Activated CD8-positive, alpha-beta memory T cell treated with anti-CD3 and anti-CD28 coated beads for 48 hours (primary cell): ENCODE measurements at places on chromosomes 16 and 17.

DNA sequence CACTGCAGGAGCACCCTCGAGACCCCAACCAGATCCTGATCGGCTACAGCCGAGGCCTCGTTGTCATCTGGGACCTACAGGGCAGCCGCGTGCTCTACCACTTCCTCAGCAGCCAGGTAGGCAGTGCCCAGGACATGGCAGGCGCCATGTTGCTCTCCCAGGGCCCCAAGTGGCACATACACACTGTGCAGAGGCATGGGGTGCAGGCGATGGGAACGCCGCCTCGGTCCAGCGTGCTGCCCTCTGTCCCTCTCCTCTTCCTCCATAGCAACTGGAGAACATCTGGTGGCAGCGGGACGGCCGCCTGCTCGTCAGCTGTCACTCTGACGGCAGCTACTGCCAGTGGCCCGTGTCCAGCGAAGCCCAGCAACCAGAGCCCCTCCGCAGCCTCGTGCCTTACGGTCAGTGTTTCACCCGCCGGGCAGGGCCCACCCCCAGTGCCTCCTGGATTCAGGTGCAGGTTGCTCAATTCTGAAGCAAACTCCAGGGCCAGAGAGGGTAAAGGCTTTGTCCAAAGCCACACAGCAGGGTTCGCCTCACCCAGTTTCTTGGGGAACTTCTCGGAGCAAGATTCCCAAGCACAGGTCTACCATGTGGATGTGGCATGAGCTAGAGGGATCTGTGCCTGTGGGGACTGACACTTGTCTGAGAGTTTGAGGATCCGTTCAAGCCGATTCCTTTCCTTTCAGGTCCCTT is 24.4 kb upstream of the MYO15B start:
- no peak for DNase-seq

- no peak for DNase-seq
Measured at GRCh38 chr16:90050969-90051368, 26.2 kb downstream of the PRDM7 start.

DNA sequence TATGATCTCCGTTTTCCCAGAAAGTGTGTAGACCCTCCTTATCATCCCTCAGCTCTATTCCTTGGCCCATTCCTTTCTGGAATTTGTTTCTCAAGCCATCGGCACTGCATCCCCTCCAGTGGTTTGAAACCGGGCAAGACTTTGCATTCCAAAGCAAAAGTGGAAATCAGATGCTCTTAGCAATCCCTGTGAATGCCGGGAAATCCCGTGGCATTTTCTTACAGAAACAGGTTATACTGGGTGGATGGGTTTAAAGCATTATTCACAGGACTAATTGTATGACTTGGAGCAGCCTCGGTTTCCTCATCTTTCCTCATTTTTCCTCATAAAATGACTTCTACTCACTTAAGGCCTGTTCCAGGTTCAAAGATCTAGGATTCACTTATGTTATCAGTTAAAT is 52.0 kb downstream of the MAP2K6 start:
- no peak for DNase-seq

- DNase-seq: no peak
Measured at GRCh38 chr17:65173284-65173793, 36.2 kb downstream of the RGS9 start.

GRCh38 chr17:11668618-11669017 is 70.3 kb downstream of the DNAH9 start:
- DNase-seq: no peak

DNA sequence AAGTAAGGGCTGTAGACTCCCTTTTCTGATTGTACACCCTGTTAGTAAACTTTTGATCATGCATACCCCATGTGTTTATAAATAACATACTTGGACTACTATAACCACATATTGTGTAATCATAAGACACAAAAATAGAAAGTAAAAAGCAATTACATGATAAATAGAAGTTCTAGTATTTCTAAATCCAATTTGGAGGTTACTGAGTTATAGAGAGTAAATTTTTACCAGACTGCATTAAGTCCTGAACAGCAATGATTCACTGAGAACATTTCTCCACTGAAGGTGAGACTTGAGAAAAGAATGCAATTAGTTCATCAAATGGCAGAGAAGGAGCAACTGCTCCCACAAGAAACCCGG is 7.7 kb upstream of the TBKBP1 start:
- DNase-seq: no peak

DNA sequence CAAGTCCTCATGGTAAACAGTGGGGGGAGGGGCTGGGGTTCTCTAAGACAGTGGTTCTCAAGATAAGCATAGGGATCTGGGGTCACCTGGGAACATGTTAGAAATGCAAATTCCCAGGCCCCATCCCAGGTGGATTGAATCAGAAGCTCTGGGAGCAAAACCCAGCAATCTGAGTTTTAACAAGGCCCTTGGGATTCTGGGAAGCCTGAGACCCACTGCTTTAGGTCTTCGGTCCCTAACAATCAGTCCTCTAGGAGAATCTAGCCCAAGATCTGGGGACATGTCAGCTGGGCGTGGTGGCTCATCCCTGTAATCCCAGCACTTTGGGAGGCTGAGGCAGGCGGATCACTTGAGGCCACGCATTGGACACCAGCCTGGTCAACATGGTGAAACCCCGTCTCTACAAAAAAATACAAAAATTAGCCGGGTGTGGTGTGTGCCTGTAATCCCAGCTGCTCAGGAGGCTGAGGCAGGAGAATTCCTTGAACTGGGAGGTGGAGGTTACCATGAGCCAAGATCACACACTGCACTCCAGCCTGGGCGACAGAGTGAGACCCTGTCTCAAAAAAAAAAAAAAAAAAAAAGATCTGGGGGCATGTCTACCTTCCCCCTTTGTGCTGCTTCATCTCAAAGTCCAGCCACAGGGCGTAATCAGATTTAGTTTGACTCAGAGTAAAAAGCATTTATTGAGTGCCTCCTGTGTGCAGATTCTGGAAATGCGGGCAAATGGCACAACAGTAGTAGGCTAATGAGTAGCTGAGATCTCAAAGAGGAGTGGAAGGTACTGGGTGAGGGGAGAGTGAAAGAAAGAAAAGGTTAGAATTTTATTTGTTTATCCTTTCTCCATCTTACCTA is 8.8 kb upstream of the NR1D1 start:
- DNase-seq: no peak

GRCh38 chr17:41284043-41284442 is 8.5 kb downstream of the KRTAP9-7 start:
- DNase-seq: no peak

DNA sequence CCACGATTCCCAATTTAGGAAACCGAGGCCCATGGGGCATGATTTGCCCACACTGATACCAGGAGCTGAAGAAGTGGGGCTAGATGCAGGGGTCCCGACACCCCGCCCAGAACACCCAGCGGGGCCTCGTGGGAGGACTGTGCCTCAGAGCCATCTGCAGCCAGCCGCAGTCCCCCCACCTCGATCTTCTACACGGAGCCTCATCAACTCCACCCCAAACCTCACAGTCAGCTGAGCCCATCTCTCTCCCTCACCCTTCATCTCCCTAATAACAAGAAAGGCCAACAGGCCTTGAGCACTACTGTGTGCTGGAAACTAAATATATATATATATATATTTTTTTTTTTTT is 4.2 kb downstream of the ITGAE start:
- DNase-seq: no peak

GRCh38 chr16:89924297-89924924 is 1.3 kb downstream of the TUBB3 start:
- no peak for DNase-seq

DNA sequence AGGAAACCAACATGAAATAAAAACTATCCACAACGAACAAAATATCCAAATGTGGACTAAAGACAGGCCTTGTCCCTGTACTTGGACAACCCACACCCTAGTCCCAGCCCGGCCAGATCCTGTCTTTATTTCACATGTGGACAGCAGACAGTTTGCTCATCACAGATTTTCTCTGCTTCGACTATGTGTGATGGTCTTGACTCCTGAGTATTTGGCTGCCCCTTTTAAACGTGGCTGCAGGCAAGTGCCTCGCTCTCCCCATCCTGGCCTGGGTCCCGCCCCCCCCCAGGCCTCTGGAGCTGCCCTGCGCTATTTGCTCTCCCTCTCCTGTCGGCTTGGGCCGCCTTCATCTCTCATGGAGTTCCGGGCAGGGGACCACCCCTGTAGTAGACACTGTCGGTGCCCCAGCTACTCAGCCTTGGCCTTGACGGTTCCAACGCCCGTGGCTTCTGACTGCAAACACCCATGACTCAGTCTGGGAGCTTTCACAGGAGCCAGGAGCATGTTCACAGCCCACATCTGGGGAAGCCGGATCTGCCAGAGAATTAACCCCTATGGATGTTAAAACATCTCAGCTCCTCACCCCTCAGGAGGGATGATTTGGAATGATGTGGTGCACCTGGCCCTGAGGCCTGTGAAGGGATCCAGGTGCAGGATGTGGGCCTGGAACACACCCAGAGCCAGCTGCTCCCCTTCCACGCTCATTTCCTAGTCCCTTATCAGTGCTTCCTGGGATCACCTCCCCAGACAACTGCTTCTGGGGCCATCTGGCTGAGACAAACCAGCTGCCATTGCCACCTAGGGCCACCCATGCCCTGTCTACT is 229.7 kb upstream of the RPL38 start:
- no peak for DNase-seq

- DNase-seq: no peak
Measured at GRCh38 chr16:81786321-81786720, 7.2 kb downstream of the PLCG2 start.
